ENCODE measurements at places on chromosomes 7 and 10.
A peak's percentile ranks its signal among the peaks of the same experiment; 100 is the strongest.

- DNase-seq = no peak
- no peak overlapping the region for H3K4me3 ChIP-seq
- no peak overlapping the region for H3K27ac ChIP-seq
- peaks cover 5% of the 10 kb centered on the region for H3K36me3 ChIP-seq
- peaks cover 24% of the 10 kb centered on the region for H3K4me1 ChIP-seq
These were observed 3.5 kb upstream of the BPGM start for GRCh38 chr7:134643131-134643530.

GRCh38 chr10:87646935-87647334, 12.7 kb upstream of the PAPSS2 start:
- no peak for DNase-seq
- peaks cover 14% of the 10 kb centered on the region for H3K4me1 ChIP-seq
- no peaks in the 10 kb centered on the region for H3K36me3 ChIP-seq
- H3K4me3 ChIP-seq = no peak overlapping the region
- peak overlapping the region; percentile 54 for H3K27ac ChIP-seq

DNA sequence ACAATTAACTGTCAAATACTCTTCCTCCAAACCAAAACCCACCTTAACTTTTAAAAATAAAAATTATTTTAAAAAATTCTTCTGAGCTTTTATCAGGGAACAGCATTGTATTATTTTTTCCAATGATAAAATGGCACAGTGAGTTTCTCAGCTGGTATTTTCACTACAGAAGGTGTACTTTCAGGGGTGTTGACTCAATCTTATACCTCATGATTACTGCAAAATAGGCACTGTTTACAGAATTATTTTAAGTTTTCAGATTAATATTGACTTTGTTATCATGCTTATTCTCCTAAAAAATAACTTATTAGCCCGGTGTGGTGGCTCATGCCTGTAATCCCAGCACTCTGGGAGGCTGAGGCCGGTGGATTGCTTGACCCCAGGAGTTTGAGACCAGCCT, 24.3 kb downstream of the RHEB start:
- H3K4me1 ChIP-seq = peaks cover 43% of the 10 kb centered on the region
- no peak overlapping the region for H3K27ac ChIP-seq
- DNase-seq = no peak

DNA sequence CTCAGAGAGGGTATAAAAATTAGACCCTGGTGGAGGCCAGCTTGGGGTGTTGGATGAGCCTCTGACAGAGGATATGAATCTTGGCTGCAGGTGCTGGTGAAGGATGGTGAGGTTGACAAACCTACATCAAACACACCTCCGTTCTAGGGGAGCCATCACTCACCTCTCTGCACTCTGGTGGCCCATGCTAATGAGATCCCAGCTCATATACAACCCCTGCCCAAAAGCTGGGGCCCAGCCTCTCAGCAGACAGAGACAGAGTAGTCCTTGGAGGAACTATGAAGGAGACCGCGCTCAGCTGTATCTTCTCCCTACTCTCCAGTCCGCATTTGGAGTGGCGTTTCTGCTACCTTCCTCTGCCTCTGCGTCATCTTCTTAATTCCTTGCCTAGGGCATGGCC, 83.1 kb upstream of the SORCS3 start:
- no peaks in the 10 kb centered on the region for H3K36me3 ChIP-seq
- H3K27ac ChIP-seq = no peak overlapping the region
- no peak overlapping the region for H3K4me3 ChIP-seq

- no peak overlapping the region for H3K27ac ChIP-seq
- no peak overlapping the region for H3K4me3 ChIP-seq
- no peak for DNase-seq
- no peaks in the 10 kb centered on the region for H3K36me3 ChIP-seq
- no peaks in the 10 kb centered on the region for H3K27me3 ChIP-seq
These were observed 151.1 kb downstream of the CXCL12 start for GRCh38 chr10:44233561-44234482.

GRCh38 chr10:53239873-53240272, 467.3 kb upstream of the MBL2 start:
- no peaks in the 10 kb centered on the region for H3K4me1 ChIP-seq
- H3K4me3 ChIP-seq = no peak overlapping the region
- H3K27me3 ChIP-seq = no peaks in the 10 kb centered on the region
- DNase-seq = no peak

- H3K36me3 ChIP-seq = peaks cover 38% of the 10 kb centered on the region
- no peaks in the 10 kb centered on the region for H3K27me3 ChIP-seq
- peak within 1 kb of the TSS; percentile 89 for H3K27ac ChIP-seq
These were observed at the start of gene GDI2 for GRCh38 chr10:5813341-5814109. Gene GDI2, minus strand, starts transcription at chr10:5813434. Its CDS starts 176 bp downstream, at chr10:5813258.

- H3K27ac ChIP-seq = no peak overlapping the region
- H3K4me3 ChIP-seq = no peak overlapping the region
- no peak for DNase-seq
- no peaks in the 10 kb centered on the region for H3K27me3 ChIP-seq
- H3K4me1 ChIP-seq = peaks cover 5% of the 10 kb centered on the region
- no peaks in the 10 kb centered on the region for H3K36me3 ChIP-seq
These were observed 150.1 kb upstream of the TCF7L2 start for GRCh38 chr10:112799726-112800510.

DNA sequence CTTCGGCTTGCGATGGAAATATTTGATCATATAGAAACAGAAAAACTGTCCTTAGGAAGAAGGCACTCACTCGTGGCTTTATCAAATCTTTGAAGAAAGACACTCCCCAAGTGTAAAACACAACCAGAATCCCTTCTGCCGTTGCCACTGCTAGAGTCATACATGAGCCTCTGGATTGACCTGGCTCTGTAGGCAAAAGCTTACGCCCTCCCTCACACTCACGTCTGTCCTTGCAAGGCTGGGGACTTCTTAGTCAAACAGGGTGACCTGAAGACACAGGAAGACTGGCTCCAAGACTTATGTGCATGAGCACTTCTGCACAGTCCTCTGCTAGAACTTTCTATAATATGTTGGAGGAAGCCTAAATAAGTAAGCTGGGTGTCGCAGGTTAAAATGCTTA, 135.4 kb upstream of the MDFIC start:
- H3K36me3 ChIP-seq = peaks cover 10% of the 10 kb centered on the region
- peaks cover 54% of the 10 kb centered on the region for H3K4me1 ChIP-seq
- peak overlapping the region; percentile 80 for H3K27ac ChIP-seq

- no peaks in the 10 kb centered on the region for H3K27me3 ChIP-seq
- H3K36me3 ChIP-seq = peaks cover 97% of the 10 kb centered on the region
- no peak overlapping the region for H3K27ac ChIP-seq
- no peak for DNase-seq
- no peaks in the 10 kb centered on the region for H3K4me1 ChIP-seq
- no peak overlapping the region for H3K4me3 ChIP-seq
These were observed 96.9 kb downstream of the TRIM24 start for GRCh38 chr7:138556771-138557484.

DNA sequence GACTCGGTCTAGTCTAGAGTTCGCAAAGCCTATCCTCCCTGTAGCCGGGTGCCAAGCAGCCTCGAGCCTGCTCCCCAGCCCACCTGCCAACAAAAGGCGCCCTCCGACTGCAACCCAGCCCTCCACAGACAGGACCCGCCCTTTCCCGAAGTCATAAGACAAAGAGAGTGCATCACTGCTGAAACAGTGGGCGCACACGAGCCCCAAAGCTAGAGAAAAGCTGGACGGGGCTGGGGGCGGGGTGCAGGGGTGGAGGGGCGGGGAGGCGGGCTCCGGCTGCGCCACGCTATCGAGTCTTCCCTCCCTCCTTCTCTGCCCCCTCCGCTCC, 622 bp upstream of the COL1A2 start:
- no peak for DNase-seq
- no peaks in the 10 kb centered on the region for H3K36me3 ChIP-seq
- peaks cover 23% of the 10 kb centered on the region for H3K4me1 ChIP-seq
- peaks cover 3% of the 10 kb centered on the region for H3K27me3 ChIP-seq

GRCh38 chr7:10973942-10974911, 555 bp downstream of the PHF14 start:
- H3K4me3 ChIP-seq = peak overlapping the region; percentile 95
- DNase-seq = peak; percentile 21
- H3K27me3 ChIP-seq = peaks cover 9% of the 10 kb centered on the region
- H3K36me3 ChIP-seq = peaks cover 40% of the 10 kb centered on the region
- H3K4me1 ChIP-seq = peaks cover 40% of the 10 kb centered on the region
- peak overlapping the region; percentile 92 for H3K27ac ChIP-seq

DNA sequence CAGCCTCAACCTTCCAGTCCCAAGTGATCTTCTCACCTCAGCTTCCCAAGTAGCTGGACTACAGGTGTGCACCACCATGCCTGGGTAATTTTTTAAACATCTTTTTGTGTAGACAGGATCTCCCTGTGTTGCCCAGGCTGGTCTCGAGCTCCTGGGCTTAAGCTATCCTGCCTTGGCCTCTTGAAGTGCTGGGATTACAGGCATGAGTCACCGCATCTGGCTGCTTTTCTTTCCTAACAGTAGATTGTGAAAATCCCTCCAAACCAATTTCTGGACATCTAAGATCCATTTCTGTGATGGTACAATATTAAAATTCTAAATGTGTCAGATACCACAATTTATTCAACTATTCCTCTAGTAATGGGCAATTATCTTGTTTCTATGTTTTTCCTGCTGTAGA, 38.7 kb downstream of the RAB18 start:
- H3K27ac ChIP-seq = no peak overlapping the region
- H3K36me3 ChIP-seq = peaks cover 35% of the 10 kb centered on the region
- H3K4me1 ChIP-seq = peaks cover 20% of the 10 kb centered on the region

DNA sequence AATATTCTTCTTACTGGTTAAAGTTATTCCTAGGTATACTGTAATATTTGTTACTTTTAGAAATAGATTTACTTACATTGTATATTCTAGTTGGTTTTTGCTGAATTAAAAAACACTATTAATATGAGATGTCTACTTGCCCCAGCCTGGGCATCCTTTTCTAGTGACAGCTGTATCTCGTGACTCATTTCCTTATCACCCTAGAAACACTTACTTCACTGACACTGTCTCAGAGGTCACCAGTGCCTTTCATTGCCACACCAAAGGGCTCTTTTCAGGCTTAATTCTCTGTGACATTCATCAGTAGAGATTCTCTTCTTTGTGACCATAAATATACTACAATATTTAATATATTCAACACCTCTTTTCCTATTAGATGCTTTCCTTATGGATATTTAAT, 194.7 kb downstream of the GALNT17 start:
- H3K4me1 ChIP-seq = no peaks in the 10 kb centered on the region
- H3K4me3 ChIP-seq = no peak overlapping the region
- H3K27ac ChIP-seq = no peak overlapping the region
- no peaks in the 10 kb centered on the region for H3K27me3 ChIP-seq

GRCh38 chr7:138563808-138564207, 103.7 kb downstream of the TRIM24 start:
- H3K4me3 ChIP-seq = no peak overlapping the region
- no peaks in the 10 kb centered on the region for H3K4me1 ChIP-seq
- H3K27ac ChIP-seq = no peak overlapping the region
- DNase-seq = no peak

DNA sequence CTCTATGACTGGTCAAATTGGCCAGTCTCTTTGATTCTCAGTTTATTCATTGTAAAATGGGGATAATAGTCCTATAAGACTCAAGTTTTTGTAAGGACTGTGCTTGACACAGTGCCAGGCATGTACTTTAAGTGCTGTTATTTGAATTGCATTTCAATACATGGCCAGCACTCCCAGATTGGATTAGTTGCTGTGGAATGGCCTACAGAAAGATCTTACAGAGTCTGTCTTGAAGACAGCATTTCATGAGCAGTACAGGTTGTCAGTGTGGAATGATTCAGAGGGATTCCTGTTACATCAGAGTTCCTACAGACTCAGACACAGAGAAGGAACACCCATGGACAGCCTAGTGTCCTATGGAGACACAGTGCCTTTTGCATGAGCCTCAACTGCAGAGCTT, 238.1 kb upstream of the BMPER start:
- H3K27ac ChIP-seq = no peak overlapping the region
- no peak overlapping the region for H3K4me3 ChIP-seq
- H3K27me3 ChIP-seq = no peaks in the 10 kb centered on the region
- no peaks in the 10 kb centered on the region for H3K36me3 ChIP-seq
- DNase-seq = no peak

- no peak overlapping the region for H3K4me3 ChIP-seq
- no peak overlapping the region for H3K27ac ChIP-seq
- no peaks in the 10 kb centered on the region for H3K36me3 ChIP-seq
- H3K4me1 ChIP-seq = no peaks in the 10 kb centered on the region
- no peaks in the 10 kb centered on the region for H3K27me3 ChIP-seq
These were observed 74.3 kb downstream of the SEMA3E start for GRCh38 chr7:83574616-83575015.

GRCh38 chr7:3992841-3993240, 689.3 kb upstream of the FOXK1 start:
- no peaks in the 10 kb centered on the region for H3K4me1 ChIP-seq
- no peaks in the 10 kb centered on the region for H3K36me3 ChIP-seq
- no peak overlapping the region for H3K4me3 ChIP-seq
- no peak for DNase-seq
- H3K27ac ChIP-seq = no peak overlapping the region
- H3K27me3 ChIP-seq = no peaks in the 10 kb centered on the region

GRCh38 chr10:67803588-67804394, 34.2 kb downstream of the DNAJC12 start:
- no peaks in the 10 kb centered on the region for H3K27me3 ChIP-seq
- peaks cover 9% of the 10 kb centered on the region for H3K4me1 ChIP-seq
- H3K36me3 ChIP-seq = no peaks in the 10 kb centered on the region
- DNase-seq = no peak

GRCh38 chr7:55533050-55533728, 39.1 kb downstream of the VOPP1 start:
- H3K27ac ChIP-seq = peak overlapping the region; percentile 96
- H3K27me3 ChIP-seq = no peaks in the 10 kb centered on the region
- peaks cover 37% of the 10 kb centered on the region for H3K36me3 ChIP-seq
- peak; percentile 74 for DNase-seq
- peak overlapping the region; percentile 53 for H3K4me3 ChIP-seq
- H3K4me1 ChIP-seq = peaks cover 71% of the 10 kb centered on the region

- no peak overlapping the region for H3K27ac ChIP-seq
- H3K4me1 ChIP-seq = no peaks in the 10 kb centered on the region
- no peaks in the 10 kb centered on the region for H3K27me3 ChIP-seq
- DNase-seq = no peak
- no peak overlapping the region for H3K4me3 ChIP-seq
- no peaks in the 10 kb centered on the region for H3K36me3 ChIP-seq
These were observed 493.4 kb downstream of the TNS3 start for GRCh38 chr7:47088329-47089067.

GRCh38 chr10:84531396-84531795, 203.0 kb downstream of the CCSER2 start:
- H3K4me3 ChIP-seq = no peak overlapping the region
- peaks cover 12% of the 10 kb centered on the region for H3K4me1 ChIP-seq
- H3K27me3 ChIP-seq = peaks cover 4% of the 10 kb centered on the region
- DNase-seq = no peak

GRCh38 chr10:107032700-107033401, 131.7 kb downstream of the SORCS1 start:
- no peaks in the 10 kb centered on the region for H3K36me3 ChIP-seq
- DNase-seq = no peak
- no peaks in the 10 kb centered on the region for H3K4me1 ChIP-seq
- H3K27ac ChIP-seq = no peak overlapping the region
- no peak overlapping the region for H3K4me3 ChIP-seq

GRCh38 chr7:73397521-73398281, 35.9 kb upstream of the FZD9 start:
- H3K4me1 ChIP-seq = no peaks in the 10 kb centered on the region
- H3K27me3 ChIP-seq = no peaks in the 10 kb centered on the region
- DNase-seq = no peak

- H3K4me3 ChIP-seq = no peak overlapping the region
- DNase-seq = no peak
- H3K27me3 ChIP-seq = peaks cover 3% of the 10 kb centered on the region
- H3K36me3 ChIP-seq = no peaks in the 10 kb centered on the region
- H3K4me1 ChIP-seq = peaks cover 12% of the 10 kb centered on the region
- H3K27ac ChIP-seq = no peak overlapping the region
These were observed 715.4 kb upstream of the NRP1 start for GRCh38 chr10:34049887-34050286.
